ENCODE measurements at places on chromosomes 5 and 9.

DNA sequence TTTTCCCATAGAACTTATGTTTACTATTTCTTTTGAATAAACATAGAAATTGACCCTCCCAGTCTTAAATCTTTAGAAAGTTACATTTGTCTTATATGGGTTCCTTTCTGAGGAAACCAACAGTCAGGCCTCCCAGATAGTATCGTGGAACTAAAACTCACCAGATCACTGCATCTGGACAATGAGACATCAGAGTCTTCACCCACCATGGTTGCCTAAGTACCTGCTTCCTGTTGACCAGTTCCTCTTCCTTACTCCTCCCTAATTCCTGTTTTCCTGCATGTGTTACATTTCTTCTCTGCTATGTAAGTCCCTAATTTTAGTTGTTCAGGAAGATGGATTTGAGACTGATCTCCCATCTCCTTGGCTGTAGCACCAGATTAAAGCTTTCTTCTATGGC, 462.2 kb downstream of the DIRAS2 start:
- no peak for DNase-seq

GRCh38 chr5:54073735-54074134, 236.6 kb downstream of the ARL15 start:
- DNase-seq, result no peak

- no peak for DNase-seq
Observed at GRCh38 chr9:134825025-134825424, 55.6 kb upstream of the FCN2 start.

DNA sequence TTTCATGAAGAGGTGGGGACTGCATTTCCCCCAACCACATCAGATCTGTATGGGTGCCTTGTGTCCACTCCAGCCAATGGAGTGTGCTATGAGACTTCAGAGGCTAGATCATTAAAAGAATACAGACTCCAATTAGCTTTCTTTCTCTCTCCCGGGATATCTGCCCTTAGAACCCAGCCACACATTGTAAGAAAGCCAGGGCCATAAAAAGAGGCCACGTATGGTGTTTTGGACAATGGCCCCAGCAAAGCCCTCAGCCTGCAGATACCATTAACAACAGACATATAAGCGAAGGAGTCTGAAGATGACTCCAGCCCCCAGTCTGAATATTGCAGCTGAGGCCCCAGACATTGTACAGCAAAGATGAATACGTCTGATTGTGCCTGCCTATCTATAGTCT, 21.5 kb downstream of the IL6ST start:
- DNase-seq, result no peak

DNA sequence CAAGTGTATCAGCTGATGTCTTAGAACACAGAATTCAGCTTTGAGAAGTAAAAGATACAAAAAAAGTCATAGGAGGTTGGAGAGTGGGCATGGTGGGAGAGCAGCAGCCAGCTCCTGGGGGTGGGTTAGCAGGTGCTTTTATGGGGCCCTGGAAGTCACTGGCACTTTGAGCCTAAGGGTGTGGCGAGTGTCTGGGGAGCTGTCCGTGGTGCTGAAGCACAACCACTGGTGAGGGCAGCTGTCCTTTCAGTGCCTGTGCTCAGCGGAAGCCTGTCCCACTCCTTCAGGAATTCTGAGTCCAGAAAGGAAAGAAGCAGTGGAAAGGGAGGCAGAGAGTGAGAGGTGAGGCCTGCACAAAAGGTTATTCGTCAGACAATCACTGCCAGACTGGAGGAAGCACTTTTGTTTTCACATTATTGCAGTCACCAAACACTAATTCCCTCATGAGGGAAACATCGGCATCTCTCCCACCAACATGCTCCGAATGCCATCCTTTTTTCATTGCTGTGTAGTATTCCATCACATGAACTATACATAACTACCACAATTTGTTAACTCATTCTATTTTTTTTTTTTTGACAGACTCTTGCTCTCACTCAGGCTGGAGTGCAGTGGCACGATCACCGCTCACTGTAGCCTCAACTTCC, 59.4 kb upstream of the RAPGEF1 start:
- peak; percentile 17 for DNase-seq

GRCh38 chr5:31362931-31363568, 168.8 kb downstream of the DROSHA start:
- no peak for DNase-seq

- no peak for DNase-seq
Observed at GRCh38 chr5:179298181-179298993, 46.9 kb downstream of the ADAMTS2 start.

GRCh38 chr9:85941966-85942912, 1.3 kb downstream of the NAA35 start:
- DNase-seq, result no peak

Data from central memory CD4-positive, alpha-beta T cell (primary cell).